ENCODE measurements at places on chromosomes 2 and 18.

DNA sequence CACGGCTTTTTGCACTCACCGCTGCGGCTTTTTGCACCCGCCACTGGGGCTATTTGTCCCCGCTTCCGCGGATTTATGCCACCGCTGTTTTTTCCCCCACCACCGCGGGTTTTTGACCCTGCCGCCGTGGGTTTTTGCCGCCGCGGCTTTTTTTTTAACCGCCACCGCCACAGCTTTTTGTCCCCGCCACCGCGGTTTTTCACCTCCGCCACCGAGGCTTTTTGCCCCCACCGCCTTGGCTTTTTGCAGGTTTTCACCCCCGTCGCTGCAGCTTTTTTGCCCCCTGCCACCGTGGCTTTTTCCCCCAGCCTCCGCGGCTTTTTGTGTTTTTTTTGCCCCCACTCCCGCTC lies 2796.7 kb upstream of the TEKT4 start:
- DNase-seq = no peak

DNA sequence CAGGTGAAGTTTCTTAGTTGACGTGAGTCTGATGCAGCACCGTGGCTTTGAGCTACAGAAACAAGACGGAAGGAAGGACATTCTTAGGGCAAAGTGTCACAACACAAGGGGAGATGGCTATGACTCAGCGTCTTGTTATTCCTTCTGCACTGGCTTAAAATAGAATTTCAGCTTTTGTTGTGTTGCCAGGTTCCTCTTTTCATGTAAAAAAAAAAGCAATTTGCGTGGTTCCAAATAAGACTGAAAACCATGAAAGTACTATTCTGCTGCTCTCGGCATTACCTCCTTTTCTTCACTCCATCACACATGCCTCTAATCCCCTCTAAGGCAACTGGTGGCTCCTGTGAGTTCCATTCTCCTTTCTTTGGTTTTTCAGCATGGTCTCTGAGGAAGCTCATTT lies 150.1 kb downstream of the ANTXR1 start:
- no peak for DNase-seq

- DNase-seq = no peak
Observed at GRCh38 chr2:196318517-196319377, 147.4 kb upstream of the STK17B start.

DNA sequence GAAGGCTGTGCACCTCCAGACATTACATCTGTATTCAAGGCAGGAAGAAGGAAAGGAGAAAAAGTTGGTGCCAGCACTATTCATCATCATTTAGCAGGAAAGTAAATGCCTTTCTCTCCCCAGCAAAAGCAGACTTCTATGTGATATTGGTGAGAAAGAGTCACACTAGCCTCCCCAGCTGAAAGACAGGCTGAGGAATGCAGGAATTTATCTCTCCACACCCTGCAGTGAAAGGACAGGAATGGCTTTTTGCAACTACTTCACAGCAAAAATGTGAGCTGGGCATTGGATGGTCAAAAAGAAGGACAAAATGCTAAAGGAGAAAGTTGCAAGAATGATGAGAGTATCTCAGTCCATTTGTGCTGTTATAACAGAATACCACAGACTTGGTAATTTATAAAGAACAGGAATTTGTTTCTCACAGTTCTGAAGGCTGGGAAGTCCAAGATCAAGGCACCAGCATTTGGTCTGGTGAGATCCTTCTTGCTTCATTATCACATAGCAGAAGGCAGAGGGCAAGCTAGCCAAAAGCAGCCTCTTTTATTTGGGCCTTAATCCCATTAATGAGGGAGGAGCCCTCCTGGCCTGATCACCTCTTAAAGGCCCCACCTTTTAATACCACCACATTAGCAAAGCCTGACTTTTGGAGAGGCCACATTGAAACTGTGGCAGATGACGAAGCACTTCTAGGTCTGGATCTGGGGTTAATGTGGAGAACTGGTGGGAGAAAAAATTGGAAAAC lies 388.1 kb upstream of the SLC14A2 start:
- no peak for DNase-seq

DNA sequence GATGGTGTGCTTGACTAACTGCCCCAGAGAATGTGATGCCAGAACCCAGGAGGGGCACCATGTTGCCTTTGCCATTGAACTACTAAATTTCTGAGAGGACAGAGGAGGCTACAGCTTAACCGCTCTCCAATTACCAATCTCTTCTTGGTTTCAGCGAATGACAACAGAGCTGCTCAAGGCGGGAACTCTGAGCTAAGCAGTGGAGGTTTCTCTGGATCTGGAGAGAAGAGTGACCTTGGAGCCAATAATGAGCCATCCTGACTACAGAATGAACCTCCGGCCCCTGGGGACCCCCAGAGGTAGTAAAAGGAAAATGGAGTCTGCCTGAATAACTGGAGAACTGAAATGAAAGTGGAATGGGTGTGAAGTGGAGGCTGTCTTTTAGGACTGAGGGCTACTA lies 53.2 kb downstream of the DIS3L2 start:
- DNase-seq = no peak

GRCh38 chr2:30940839-30941238 lies 133.6 kb upstream of the CAPN13 start:
- no peak for DNase-seq

DNA sequence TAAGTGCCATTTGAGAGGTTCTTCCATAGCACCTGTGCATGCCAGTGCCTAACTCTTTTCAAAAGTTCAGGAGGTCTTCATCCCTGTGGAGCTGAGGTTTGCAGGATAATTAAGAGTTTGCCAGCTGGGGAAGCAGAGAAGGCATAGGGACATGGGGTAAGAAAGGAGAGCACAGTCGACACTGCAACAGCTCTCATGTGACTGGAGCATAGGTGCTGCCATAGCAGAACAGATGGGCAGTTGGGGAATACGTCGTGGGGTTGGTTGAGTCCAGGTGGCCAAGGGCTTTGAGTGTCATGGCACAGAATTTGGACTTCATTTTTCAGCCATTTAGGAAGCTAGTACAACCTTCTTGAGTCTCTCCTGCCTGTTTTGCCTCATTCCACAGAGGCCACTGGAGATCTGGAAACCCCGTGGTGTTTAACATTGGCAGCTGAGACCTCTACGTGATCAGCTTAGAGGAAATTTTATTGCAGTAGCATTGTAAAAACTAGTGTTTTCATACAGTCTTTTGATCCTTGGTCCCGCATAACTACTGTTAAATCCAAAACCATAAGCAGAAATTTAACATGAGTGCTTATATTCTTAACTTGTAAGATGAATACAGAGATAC lies 65.1 kb downstream of the CRIM1 start:
- DNase-seq = no peak

DNA sequence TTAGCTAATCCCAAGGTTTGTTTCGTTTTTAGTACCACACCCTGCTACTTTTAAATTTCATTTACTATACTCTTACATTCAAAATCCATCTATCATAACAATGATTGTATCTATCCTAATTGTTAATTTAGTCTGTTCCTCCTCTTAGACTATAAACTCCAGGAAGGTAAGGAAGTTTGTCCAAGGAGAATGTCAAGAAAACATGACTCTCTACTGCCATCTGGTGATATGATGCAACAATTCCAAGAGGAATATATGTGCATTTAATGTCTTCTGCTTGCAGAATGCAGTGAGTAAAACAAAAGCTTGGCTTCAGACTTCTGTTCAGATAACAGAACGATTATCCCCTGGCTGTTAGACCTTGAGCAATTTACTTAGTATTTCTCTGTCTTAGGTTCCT lies 1267.1 kb downstream of the LRP1B start:
- no peak for DNase-seq

DNA sequence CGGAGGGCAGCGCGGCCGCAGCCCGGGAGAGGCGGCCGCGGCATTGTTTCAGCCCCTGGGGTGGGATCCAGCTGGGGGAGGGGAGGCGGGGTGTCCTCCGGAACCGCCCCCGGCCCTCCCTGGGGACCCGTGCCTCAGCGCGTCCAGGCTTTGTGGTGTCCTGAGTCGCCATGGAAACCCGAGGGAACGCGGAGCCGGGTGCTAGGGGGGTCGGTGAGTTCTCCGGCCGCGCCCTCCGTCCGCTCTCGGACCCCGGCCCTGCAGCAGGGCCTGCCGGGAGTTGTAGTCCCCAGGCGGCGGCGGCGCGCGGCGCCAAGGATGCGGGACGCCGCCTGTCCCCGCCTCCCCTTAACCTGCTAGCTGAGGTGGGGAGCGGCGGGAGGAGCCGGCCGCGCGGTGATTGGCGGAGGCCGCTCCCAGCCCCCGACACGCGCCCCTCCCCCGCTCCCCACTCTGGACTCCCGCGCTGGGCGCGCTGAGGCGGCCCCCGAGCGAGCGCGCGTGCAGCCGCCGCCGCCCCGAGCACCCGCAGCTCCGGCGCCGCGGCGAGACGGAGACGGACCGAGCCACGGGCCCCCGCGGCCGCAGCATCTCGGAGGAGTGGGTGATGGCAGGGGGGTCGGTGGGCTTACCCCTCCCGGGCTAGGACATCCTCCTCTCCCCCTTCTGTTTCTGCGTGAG lies at the start of gene DPYSL5:
TSS of gene DPYSL5 (plus strand) at position 478 of the 681 bp plus-strand sequence. CDS start 50,368 bp downstream, outside the sequence.
- DNase-seq = no peak

DNA sequence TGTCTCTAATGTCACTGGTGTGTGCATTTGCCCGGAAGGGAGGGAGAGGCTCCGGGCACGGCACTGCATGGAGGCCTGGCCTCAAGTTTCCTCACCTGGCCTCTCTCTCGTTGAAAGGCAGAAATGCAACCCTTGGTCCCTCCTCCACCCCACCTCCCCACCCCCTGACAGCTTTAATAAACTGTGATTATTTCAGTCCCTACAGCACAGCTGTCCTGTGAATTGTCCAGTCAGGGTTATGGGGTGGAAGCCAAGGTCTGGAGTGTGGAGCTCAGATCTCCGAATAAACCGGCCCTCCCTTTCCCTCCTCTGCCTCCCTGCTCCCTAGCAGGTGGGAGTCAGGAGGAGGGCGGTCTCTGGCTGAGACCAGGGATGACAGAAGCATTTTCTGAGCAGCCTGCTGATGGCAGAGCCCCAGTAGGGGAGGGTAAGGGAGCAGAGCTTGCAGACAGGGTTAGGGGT lies 199.2 kb upstream of the SMAD2 start:
- no peak for DNase-seq

DNA sequence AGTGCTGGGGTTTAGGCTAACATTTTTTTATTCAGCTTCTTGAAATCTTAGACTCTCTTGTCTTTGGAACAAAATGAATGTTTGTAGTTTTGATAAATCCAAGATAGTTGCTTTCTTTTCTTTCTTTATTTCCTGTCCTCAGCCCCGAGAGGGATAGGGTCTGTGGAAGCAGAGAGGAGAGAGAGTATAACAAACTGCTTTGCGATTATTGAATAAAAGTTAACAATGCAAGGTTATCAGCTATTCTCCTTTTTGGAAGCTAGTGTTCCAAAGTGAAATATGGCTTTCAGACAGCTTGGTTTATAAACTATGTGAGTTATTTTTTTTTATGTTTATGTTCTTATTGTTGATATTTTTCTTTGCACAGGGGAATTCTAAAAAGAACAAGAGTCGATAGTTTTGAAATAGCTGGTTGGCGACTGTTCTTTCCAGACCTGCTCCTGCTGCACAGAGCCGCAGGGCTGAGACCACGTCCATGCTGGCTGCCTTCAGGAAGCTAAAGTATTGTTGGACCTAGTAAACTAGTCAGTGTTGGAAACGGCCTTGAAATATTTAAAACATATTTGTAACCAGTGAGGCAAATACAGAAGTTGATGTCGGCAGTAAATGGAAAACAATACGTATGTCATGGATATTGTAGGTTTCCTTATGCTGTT lies 15.5 kb upstream of the STON1 start:
- DNase-seq = no peak

- no peak for DNase-seq
Observed at GRCh38 chr18:50706199-50706598, 113.6 kb downstream of the MRO start.

- no peak for DNase-seq
Observed at GRCh38 chr18:25724997-25725396, 365.4 kb downstream of the SS18 start.

GRCh38 chr2:172953411-172953810 lies 122.2 kb upstream of the MAP3K20 start:
- no peak for DNase-seq

GRCh38 chr2:105934467-105934866 lies 189.8 kb downstream of the NCK2 start:
- DNase-seq = no peak

- DNase-seq = no peak
Observed at GRCh38 chr18:68972176-68972575, 174.3 kb downstream of the CCDC102B start.

DNA sequence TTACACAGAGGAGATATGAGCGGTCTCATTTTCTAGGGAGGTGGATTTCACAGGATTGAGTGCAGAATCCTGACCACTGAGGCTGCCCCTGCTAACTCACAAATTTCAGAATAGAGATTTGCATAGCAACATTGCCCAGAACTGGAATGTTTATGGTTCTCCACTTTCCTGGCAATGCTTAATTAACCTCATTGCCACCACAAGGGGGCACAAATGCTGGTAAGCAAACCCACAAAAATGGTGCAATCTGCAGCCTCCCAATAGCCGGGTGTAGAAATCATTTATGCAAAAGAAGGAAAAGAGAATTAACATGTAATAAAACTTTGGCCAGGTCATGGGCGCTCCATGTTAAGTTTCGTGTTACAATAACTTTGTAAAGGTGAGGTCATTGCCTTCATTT lies 112.4 kb downstream of the CYRIA start:
- DNase-seq = no peak

- no peak for DNase-seq
Observed at GRCh38 chr2:33214857-33215256, 261.6 kb upstream of the RASGRP3 start.

- no peak for DNase-seq
Observed at GRCh38 chr2:128789221-128789620, 470.6 kb upstream of the HS6ST1 start.

DNA sequence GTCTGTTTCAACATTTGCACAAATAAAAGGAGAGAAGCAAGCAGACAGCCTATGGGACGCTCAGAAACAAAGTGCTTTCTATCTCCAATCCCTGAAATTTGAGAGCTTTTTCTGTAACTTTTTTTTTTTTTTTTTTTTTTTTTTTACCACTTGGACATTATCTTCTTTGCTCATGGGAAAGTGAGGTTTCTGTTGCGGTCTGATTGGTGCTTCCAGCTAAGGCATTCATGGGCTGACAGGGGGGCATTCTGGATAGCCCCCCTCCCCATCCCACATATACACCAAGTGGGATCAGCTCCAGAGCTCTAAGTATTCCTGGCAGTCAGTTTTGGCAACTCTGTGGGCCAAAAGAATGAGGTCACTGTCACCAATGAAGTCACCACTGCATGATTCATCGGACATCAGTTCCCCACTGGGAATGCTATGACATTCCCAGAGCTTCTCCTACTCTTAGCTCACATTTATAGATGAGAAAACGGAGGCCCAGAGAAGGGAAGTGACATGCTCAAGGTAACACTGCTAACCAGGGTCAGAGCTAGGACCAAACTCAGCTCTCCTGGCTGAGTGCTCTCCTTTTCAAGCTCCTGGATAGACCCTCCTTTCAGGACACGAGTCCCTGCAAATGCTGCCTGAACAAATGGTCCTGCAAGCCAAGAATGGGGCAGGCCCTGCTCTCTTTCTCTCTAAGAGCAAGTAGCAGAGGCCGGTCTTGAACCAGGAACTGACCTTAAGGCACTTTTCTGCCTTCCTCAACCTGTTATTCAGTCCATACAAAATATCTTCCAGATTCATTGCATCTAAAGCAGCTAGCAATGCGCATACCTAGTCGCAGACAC lies 61.3 kb downstream of the TMEM247 start:
- no peak for DNase-seq

- no peak for DNase-seq
Observed at GRCh38 chr2:212266297-212266696, 272.3 kb downstream of the ERBB4 start.
